ENCODE measurements at places on chromosomes 3 and 15.

- DNase-seq, result no peak
Observed at GRCh38 chr3:15683253-15683652, 81.7 kb downstream of the BTD start.

- no peak for DNase-seq
Observed at GRCh38 chr3:54202651-54203248, 80.4 kb downstream of the CACNA2D3 start.

DNA sequence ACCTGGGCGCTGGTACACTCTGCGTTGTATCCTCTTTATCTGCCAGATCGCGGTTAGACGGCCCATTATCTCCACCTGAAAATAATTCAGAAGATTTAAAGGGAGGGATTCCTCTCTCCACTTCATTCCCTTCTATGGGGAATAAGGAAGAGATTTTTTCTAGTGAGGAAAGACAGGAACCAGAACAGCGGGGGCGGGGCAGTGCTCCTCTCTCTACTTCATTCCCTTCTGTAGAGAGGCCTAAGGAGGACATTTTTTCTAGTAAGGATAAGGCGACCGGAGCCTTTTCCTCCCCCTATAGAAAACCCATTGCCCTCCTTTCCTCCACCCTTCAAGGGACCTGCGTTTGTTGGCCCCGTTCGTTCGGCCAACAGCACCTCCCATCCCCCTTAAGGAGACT, 8.3 kb upstream of the LIPH start:
- DNase-seq, result no peak

DNA sequence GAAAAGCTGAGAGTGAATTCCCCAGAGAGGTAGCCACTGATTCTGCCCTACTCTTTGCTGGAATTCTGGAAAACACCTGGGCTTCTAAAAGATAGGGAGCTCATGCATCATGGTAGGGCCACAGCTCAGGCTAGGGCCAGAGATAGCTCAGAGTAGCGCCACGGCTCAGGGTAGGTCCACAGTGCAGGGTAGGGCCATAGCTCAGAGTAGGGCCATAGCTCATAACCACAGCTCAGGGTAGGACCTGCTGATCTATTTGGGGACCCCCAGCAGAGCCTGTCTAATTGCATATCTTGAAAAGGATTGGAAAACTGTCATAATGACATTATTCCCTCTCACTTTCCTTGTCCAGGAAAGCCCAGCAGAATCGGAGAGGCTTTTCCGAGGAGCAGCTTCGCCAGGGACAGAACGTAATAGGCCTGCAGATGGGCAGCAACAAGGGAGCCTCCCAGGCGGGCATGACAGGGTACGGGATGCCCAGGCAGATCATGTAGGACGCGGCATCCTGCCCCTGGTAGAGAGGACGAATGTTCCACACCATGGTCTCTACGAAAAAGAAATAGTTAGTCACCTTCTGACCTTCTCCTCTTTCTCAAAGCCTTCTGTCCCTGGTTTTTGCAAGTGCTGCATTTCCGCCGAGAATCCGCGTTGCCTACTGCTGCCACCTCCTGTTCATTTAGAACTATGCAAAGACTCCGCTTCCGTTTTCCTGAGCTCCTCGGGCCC, 14.5 kb downstream of the TAGLN3 start:
- no peak for DNase-seq

DNA sequence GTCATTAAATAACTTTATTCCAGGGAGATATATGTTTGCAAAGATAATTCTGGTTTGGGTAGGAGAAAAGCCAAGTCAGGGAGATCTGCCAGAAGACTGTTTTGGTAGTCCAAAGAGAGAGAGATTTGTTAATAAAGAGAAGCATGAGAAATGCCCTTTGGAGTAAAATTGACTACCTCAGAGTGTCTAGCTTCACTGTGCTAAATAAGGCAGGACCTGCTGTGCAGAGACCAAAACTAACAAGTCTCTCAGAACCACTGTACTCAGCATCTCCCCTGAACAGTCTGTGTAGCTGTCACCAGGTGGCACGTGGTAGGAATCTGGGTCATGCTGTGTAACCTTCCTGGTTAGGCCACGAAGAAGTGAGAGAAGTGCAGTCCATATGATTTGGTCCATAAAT, 31.6 kb upstream of the SLC35G2 start:
- DNase-seq, result peak; percentile 22

All from NCI-H1694 treated with DMSO at 0.1 percent for 48 hours (cell line).